Activated CD8-positive, alpha-beta memory T cell treated with anti-CD3 and anti-CD28 coated beads, Interleukin-2, amount 50 U/mL, for 48 hours (primary cell): ENCODE measurements at places on chromosomes 2 and 18.
A peak's percentile ranks its signal among the peaks of the same experiment; 100 is the strongest.

- no peak for DNase-seq
Observed at GRCh38 chr2:9154061-9154460, 52.6 kb upstream of the ASAP2 start.

DNA sequence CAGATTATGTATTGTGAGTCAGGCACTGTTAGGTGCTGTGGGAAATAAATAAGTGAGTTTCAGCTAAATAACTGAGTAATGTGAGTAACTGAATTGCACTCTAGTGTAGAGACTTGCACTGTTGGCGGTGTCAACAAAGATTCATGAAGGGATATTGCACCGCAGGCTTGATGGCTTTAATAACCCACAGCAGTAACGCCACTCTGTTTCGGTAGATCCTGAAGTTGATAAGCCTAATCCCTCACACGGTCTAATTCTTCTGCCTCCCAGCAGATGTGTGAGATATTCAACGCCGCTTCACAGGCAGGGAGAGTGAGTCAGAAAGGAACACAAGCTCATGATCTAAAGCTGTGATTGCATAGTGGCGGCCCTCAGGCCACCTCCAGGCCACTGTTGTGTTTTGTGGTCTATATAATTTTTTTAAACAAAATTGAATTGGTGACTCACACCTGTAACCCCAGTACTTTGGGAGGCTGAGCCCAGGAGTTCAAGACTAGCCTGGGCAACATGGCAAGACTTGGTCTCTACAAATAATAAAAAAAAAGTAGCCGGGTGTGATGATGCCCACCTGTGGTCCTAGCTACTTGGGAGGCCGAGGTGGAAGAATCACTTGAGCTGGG is 94.3 kb downstream of the LIPG start:
- DNase-seq: no peak

GRCh38 chr2:217231212-217231611 is 371.3 kb upstream of the TNP1 start:
- DNase-seq: no peak

- no peak for DNase-seq
Observed at GRCh38 chr2:207777124-207777523, 7.4 kb upstream of the FZD5 start.

DNA sequence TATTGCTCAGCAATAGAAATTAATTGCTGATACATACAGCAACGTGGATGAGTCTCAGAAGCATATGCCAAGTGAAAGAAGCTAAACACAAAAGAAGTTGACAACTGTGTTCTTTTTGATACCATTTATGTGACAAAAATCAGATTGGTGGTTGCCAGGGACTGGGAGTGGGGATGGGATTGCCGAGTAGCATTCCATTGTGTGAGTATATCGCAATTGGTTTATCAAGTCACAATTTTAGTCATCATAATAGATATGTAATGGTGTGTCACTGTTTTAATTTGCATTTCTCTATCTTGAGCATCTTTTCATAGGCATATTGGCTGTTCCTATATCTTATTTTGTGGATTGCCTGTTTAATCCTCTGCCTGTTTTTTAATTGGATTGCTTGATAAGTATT is 20.9 kb downstream of the STRADB start:
- DNase-seq: no peak

DNA sequence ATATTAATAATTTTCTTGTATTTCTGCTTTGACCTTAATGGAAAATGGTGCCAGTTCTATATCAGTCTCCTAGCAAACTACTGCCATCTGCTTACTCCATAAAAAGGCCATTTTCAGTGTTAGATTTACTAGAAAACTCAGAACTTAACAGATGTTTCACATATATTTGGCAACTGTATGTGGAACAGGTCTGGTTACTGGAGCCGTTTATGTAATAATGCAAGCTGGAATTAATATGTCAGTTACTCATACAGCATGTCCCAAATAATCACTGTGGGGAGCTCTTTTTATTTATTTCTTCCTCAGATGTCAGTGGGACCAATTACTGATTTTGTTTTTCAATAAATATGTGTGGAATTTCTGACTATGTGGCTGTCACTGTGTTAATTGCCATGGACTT is 1247.6 kb downstream of the CNTNAP5 start:
- DNase-seq: no peak

- DNase-seq: no peak
Observed at GRCh38 chr2:6214471-6214870, 522.3 kb downstream of the SOX11 start.

- DNase-seq: no peak
Observed at GRCh38 chr2:237059155-237059875, 26.4 kb upstream of the COPS8 start.

DNA sequence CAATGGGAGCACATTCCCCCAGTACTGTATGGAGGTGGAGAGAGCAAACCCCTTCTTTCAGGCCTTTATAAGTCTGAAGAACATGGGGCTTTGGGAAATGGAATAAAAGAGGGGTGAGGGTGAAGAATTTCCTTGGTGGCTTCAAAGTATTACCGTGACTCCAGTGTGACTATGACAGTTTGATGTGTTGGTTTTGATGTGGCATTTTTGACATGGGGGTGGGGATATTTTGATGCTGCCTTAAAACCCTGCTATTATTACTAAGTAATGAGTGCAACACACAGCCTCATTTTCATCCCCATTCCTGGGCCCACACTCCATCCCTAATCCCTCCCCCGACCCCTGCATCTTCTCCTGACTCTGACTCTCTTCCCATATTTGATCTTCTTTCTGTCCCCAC is 23.6 kb downstream of the QPCT start:
- no peak for DNase-seq

- DNase-seq: no peak
Observed at GRCh38 chr18:45839414-45840395, 14.2 kb downstream of the SIGLEC15 start.

- no peak for DNase-seq
Observed at GRCh38 chr18:51191128-51191717, 6.3 kb downstream of the MEX3C start.

DNA sequence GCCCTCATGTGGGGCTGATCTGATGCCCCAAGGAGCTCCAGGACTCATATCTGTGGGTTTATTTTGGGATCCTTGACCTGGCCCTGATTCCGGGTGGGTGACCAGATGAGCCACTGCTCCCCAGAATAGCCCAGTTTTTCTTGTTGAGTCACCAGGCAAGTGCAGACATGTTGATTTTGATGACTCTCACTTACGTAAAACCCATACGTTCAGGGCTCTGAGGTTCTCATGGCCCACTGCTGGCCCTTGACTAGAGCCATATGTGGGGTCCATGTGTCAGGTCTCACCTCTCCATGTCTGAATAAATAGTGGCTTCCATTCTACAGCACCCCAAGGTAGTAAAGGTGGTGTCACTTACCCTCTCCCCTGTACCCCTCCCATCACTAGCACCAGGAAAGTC is 41.9 kb downstream of the CDC42EP3 start:
- no peak for DNase-seq

GRCh38 chr2:207183506-207183905 is 17.8 kb upstream of the KLF7 start:
- no peak for DNase-seq

DNA sequence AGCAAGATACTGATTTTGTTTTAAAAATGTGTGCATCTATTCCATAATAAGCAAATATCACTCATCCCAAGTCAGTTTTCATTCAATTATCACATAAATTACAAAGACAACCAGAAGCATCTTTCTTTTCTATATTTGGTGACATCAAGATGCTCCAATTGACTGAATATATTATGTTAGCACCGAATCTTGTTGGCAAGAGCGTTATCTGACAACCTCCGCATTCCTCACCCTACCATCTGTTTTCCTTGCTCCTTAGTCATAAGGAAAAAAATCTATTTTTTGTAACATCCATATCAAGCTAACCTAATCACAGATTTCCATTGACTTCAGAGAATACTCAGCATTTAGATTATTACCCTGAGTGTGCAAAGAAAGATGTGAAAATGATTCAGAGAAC is 212.2 kb upstream of the KYNU start:
- no peak for DNase-seq

- DNase-seq: peak; percentile 98
Observed at GRCh38 chr2:64646007-64646880, 7.5 kb downstream of the SERTAD2 start.

- DNase-seq: no peak
Observed at GRCh38 chr2:218407717-218408116, 8.0 kb downstream of the CTDSP1 start.

DNA sequence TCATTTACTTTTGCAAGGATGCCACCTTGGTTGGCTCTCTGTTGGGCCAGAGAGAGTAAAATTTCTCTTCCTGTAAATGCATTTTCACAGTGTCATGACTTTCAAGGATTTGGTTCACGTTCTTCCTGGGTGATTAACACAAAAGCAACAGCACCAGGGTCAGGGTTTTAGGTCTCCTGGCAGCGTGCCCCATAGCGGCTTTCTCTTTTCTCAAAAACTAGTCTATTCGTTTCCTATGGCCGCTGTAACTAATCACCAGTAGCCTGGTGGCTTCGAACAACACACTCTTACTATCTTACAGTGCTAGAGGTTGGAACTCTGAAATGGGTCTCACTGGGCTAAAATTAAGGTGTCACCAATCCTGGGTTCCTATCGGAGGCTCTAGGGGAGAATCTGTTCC is 56.3 kb upstream of the ACMSD start:
- DNase-seq: no peak

DNA sequence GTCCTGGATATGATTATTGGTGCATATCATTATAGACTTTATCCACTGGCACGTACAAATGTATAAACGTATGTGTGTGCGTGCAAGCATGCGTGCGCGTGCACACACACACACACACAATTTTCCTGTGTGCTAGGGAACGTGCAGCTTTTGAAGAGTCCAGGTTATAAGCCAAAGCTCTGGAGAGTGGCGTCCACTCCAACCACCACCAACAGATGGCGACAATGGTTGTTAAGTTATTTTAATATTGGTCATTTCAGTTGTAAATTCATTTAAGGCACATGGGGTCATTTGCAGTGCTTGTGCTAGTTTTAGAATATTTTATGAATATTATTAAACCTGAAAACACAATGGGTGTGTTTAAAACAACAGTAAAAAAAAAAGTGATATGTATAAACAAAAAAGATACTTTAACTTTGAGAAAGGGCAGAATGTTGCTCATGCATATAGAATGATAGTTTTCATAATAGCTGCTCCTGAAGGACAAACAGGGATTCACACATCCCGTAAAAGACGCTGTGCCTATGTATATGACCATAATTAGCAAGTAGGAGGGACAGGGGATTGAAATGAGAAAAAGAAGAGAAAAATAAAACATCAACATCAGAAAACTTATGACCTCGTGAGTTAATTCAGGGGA is 124.2 kb upstream of the ITGB6 start:
- DNase-seq: no peak

GRCh38 chr2:9991829-9992273 is 40.4 kb downstream of the GRHL1 start:
- no peak for DNase-seq

DNA sequence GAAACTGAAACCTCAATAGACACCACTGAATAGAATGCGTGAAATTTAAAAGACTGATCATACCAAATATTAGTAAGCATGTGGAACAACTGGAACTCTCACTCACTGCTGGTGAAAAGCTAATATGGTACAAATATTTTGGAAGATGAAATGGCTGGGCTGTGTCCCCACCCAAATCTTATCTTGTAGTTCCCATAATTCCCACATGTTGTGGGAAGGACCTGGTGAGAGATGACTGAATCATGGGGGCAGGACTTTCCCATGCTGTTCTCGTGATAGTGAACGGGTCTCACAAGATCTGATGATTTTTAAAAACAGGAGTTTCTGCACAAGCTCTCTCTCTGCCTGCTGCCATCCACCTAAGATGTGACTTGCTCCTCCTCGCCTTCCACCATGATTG is 32.0 kb upstream of the MYCN start:
- no peak for DNase-seq

- no peak for DNase-seq
Observed at GRCh38 chr2:216560838-216561270, 62.2 kb downstream of the RPL37A start.

DNA sequence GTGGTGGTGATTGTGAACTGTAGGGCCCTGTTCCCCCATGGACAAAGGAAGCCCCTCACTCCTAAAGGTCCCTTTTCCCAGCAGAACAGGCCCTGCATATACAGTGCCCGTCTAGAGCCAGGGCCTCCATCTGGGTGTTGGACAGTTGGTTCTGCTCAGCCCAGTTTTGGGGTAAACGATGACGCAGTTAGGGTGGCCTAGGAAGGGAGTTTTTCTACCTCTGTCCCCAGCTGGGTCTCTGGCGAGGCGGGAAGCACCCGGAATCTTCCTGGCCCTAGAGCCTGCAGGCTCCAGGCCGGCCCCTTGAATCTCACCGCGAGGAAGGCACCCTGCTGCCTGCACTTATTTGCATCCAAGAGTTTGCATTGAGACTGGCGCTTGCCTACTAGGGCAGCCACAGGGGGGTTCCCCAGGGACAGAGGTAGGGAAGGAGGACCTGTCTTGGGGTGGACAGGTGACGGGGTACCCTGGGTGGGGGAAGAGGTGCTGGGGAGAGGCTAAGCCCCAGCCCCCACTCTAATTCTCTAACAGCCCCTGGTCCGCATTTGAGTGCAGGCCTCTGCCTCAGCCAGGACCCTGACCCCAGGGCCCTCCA is 529 bp upstream of the MTA3 start:
- peak; percentile 59 for DNase-seq

DNA sequence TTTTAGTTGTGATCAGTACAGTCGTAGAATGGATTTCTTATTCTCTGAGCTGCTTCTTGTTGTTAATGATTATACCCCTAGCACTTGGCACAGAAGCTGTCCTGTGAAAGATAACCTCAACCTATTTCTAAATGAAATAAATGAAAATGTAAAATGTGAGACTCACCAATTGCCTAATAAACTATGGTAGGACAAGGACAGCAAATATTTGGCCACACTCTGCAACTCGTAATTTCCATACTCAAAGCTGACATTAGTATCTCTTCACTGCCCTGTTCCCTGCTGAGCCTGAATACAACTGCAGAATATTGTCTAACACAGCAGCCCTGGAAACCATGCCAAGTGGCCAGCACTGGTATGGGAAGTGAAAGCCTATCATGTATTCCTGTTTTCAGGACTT is 34.5 kb downstream of the TMEM182 start:
- no peak for DNase-seq

DNA sequence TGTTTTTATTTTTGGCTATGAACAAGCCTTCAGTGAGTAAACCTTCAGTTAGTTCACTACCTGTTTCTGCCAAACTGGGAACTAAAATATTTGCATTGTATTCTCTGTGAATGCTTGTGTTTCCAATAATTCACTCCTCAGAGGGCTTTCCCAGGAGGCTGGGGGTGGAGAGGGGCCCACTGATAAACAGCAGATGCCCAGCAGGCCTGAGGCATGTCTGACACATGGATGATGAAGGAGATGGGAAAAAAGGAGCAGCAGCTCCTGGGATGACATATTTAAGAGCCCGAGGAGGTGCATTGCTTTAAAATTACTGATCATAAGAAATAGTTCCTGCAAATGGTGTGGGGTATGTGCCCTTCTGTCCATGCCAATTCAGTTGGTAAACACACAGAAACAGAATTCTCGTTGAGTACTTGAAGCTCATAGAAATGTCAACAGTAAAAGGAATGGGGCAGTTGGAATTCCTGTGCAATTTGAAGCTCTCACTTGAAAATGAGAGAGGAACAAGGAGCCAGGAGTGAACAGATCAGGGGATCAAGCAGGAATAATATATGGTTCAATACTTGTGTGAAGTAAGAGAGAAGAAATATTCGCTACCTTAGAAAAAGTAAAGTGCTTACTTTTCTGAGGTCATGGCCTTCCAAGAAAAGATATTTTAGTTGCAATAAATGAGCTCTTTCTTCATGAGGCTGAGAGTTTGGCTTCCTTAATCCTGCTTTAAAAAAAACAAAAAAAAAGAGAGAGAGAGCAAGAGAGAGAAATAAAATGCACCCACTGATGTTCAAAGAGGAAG is 22.0 kb upstream of the HNMT start:
- no peak for DNase-seq
